ENCODE measurements at places on chromosomes 12 and 14.

GRCh38 chr14:99344051-99344758, 72.2 kb upstream of the BCL11B start:
- no peak for DNase-seq

DNA sequence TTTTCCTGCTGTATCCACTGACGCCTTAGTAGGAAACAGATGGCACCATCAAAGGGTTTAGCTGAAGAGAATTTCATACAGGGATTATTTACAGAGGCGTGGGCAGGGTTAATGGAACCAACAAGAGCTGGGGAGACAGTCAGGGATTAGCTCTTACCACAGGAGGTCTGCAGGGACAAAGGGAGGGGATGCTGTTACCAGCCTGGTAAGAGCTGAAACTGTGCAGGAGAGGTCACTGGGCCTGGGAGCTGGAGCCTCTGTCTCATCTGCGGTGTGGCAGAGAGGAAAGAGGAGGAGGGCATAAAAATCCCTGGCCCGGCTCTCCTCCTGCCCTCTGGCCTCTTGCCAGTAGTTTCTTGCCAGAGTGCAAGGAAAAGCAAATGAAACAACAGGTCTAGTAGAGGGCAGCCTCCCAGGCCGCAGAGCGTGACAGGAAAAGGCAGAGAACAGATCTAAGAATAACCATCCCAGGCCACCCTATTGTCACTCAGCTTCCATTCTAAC, 18.9 kb upstream of the POC1B start:
- no peak for DNase-seq

DNA sequence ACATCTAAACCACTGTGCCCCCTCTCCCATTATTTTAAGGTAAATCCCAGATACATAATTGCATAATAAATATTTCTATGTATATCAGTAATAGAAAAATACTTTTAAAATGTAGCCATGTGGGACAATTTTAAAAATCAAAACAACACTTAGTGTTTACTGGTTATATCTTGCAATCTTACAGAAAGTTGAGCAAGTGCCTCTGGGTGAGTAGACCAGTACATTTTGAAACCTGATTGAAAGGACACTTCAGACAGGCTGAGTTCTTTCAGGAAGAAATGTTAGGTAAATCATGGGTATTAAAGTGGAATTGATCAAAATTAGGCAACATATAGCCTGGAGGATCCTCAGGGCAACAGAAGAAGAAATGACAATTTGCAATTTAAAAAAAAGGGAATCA, 7.2 kb downstream of the SLC38A4 start:
- no peak for DNase-seq

DNA sequence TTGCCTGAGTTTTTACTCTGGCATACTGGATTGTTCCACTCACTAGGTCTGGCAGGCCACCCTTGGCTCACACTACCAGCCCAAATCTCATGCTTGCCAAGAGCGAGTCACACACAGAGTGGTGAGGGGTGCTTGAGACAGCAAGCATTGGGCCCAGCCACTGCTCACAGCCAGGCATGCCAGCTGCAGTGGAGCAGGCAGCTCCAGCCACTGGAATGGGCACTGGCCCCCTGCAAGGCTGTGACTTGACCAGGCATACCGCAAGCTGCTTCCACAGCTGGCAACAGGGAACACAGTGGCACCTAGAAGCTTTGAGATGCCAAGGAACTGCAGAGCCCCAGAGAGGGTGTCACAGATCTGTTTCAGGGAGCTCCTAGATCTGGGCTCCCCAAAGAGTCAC, 488.5 kb downstream of the LRFN5 start:
- no peak for DNase-seq

DNA sequence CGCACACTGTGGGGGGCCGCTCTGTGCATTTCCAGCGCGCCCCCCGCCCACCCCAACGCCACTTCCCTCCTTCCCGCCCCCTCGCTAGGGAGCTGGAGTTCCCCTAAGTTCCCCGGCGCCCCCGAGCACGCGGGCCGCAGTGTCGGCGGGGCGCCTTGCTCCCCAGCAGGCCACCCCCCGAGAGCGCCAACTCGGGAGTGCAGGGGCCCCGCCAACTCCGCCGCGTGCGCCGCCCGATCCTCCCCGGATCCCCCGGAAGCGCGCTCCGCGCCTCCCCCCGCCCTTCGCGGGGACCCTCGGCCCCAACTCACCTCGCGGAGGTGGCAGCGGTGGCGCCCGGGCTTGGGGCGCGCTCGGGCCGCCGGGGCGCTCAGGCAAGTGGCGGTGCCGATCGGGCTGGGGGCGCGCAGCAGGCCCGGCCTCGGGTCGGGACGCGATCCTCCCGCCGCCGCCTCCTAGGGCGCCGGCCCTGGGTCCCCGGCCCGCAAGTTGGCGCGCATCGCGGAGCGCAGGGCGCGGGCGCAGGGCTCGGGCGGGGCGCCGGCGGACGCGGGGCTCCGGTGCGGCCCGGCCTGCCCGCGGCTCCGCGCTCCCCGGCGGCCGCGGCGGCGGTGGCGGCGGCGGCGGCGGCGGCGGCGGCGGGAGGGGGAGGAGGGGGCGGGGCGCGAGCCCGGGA, at the start of gene NCOR2:
NCOR2 (minus strand) TSS at position 616 of the 676 bp plus-strand sequence. CDS start 72,361 bp downstream, outside the sequence.
- DNase-seq, result peak; percentile 73

DNA sequence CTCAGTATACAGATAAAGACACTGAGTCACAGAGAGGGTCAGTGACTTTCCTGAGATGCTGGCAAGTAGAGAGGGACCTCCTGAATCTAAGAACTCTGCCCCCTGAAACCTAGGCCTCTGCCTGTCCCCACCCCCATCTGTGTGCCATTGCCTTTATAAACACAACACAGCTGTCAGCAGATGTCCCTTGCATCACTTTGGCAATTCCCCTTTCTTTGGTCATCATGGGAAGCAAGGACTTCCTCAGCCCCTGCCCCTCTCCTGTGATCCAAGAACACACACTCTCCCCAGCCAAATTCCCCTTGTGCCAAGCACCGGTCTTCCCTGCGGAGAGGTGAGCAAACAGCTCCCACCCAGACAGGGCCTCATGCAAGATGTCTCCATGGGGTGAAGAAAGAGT, 8.3 kb downstream of the TSPAN11 start:
- no peak for DNase-seq

DNA sequence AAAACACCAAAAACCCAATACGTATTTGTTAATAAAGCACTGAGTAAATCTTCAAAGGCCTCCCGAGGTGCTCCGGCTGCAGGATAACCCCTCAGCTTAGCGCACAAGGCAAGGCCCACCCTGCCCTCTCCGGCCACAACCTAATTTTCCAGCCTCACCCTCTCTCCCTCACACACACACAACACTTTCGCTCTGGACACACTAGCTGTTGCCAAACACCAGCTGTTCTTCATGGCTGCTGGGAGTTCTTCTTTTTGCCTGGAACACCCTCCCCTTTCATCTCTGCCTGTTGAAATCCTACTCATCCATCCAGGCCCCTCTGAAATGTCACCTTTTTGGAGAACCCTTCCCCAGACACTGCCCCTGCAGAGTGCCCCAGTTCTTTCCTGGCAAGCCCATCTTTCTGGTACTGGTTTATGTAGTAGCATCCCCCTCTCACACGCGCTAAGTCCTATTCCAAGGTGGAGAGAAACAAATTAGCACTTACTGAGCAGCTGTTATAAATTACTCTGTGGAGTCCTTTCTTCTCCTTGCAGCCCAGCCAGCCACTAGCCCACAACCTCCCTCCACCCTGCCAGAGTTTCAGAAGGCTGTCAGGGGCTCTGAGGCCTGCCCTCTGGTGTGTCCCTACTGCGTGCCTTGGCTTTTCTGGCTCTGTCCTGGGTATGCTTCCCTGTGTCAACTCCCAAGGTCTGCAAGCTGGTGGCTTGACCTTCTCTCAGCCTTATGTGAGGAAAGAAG, 805 bp upstream of the CRACR2A start:
- no peak for DNase-seq

GRCh38 chr14:75440733-75441477, 13.1 kb downstream of the JDP2 start:
- no peak for DNase-seq

DNA sequence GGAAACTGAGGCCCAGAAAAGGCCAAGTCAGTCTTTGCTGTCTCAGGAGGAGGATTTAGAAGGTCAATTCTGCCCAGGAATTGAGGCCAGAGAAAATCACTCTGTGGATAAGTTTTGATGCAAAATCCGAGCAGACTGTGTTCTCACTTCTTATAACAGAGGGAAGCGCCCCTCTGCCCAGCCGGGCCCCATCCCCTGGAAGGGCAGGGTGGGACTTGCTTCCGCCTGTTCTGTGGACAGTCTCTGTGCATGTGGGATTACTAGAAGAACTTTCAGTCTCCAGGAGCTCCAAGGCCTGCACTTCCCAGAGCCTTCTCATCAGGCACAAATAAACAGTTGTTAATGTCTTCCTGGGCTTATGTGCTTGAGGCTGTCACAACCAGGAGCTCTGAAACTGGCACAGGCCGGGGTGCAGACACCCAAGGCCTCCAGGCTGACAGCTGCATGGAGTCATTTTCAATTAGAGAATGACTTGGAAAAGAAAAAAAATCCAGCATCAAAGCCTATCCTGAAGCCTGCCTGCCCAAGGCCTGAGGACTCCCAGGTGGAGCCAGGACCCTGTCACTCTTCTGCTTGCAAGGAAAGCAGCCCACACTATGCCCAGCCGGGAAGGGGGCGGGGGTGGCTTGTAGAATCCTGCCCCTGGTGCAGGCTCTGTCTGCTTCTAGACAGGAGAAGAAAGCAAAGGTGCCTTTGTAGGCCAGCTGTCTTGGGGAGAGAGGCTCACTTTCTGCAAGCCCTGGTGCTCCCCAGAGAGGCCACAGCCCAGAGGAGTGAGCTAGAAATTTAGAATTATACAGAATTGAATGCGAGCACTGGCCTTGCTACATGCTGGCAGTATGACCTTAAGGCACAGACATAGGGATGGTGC, 84.7 kb downstream of the NTF3 start:
- DNase-seq, result no peak
